ENCODE measurements at places on chromosomes 2 and 18. TPM values are rescaled to one million over a fixed set of nuclear protein-coding genes. Genes with fewer than 3 reads are reported as not detected.

DNA sequence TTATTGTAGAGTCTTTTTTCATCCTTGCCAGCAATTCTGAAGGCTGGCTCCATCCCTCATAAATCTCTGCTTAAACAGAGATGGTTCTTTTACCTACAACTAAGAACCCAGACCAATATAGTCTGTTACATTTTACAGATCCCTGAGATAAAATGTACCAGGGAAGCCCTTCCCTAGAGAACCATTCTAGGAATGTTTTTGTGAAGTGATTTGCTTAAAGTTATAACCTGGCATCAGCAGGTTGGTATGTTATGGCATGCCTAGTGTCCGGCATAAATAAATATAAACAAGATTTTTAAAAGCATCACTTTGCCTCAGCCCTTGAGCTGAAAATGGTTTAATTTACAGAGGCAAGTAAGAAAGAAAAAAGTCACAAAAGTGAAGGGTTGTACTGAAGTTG is 18.5 kb upstream of the NPAS2 start:
- no peak for DNase-seq

- DNase-seq = no peak
Measured at GRCh38 chr2:86441882-86442641, 891 bp downstream of the KDM3A start.

DNA sequence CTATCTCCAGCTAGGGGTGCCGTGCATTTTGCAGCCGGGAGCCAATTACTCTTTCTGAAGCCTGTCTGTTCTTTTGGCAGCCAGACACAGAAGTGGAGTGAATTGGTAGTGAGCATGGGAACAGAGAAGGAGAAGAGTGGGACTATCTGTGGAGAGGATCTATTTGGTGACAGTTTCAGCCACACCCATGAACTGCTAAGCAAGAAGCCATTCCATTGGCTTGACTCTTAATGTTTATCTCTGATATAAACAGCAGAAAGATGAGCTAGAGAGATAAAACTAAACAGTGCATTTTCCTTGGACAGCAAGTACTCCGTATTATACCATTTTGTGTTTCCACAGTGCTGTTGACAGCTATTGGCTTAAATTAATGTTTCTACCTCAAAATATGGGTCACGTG is 259.6 kb upstream of the THUMPD2 start:
- DNase-seq = no peak

UPP2 gene
- total RNA-seq = not detected

DNA sequence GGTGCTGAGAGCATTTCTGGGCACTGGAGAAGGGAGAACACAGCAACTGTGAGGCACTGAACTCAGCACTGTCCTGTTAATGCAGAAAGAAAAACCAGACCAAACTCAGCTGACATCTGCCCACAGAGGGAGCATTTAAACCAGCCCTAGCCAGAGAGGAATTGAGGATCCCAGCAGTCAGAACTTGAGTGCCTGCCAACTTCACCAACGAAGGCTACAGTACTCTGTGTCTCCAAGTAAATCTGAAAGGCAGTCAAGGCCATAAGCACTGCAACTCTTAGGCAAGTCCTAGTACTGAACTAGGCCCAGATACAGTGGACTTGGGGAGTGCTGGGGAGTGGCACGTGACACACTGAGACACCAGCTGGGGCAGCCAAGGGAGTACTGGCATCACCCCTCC is 176.2 kb upstream of the ZC3H15 start:
- no peak for DNase-seq
